ENCODE measurements at places on chromosomes 11 and 22.

GRCh38 chr11:19357943-19358342 is 117.2 kb upstream of the E2F8 start:
- no peak for DNase-seq

DNA sequence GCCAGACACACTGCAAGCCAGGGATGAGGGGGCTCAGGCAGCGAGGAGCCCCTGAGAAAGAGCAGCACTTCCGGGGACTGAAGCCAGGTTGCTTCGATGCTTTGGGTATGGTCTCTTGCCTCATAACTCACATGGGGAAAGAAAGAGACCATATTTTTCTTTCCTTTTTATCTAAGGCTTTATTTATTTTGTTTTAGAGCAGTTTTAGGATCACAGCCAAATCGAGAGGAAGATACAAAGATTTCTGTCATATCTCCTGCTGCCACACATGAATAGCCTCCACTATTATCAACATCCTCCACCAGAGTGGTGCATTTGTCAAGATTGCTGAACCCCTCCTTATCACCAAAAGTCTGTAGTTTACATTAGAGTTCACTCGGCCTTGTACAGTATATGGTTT is 24.3 kb upstream of the ADSL start:
- no peak for DNase-seq

- DNase-seq, result no peak
Observed at GRCh38 chr11:119975561-119976152, 162.3 kb downstream of the TRIM29 start.

DNA sequence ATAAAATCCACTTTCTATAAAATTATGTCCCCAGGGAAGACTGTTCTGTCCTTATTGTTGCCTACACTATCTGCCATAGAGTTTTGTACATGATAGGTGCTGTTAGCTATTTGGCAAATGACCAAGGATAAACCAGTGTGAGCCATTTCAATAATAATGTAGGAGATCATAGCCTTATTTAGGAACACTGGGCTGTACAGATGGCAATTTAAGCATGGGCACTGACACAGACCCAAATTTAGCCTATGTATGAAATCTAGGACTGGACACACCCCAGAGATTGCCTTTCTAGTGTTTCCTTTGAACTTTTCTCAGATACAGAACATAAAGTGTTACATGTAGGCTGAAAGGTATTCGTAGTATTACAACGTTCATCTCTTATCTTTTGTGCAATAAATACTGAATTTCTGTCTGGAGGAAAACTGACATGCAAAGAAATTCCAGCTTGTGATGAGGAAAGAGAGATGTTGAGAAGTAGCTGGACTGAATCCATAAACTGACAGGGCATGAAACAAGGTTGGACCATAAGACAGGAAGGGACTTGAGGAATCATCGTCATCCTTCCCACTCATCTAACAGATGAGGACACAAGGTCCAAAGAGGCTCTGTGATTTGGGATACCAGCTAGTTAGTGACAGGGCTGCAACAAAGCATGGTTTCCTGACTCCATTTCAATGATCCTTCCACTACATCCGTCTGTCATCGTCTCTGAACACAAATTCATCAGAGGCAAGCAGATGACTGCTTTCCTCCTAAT is 60.3 kb downstream of the TMPRSS5 start:
- DNase-seq, result no peak

- peak; percentile 54 for DNase-seq
Observed at GRCh38 chr11:71383461-71383860, 64.7 kb downstream of the DHCR7 start.

GRCh38 chr11:59730896-59731565 is 17.4 kb upstream of the OR10V1 start:
- DNase-seq, result no peak

GRCh38 chr22:26295563-26296126 is 126.4 kb downstream of the SEZ6L start:
- DNase-seq, result no peak

DNA sequence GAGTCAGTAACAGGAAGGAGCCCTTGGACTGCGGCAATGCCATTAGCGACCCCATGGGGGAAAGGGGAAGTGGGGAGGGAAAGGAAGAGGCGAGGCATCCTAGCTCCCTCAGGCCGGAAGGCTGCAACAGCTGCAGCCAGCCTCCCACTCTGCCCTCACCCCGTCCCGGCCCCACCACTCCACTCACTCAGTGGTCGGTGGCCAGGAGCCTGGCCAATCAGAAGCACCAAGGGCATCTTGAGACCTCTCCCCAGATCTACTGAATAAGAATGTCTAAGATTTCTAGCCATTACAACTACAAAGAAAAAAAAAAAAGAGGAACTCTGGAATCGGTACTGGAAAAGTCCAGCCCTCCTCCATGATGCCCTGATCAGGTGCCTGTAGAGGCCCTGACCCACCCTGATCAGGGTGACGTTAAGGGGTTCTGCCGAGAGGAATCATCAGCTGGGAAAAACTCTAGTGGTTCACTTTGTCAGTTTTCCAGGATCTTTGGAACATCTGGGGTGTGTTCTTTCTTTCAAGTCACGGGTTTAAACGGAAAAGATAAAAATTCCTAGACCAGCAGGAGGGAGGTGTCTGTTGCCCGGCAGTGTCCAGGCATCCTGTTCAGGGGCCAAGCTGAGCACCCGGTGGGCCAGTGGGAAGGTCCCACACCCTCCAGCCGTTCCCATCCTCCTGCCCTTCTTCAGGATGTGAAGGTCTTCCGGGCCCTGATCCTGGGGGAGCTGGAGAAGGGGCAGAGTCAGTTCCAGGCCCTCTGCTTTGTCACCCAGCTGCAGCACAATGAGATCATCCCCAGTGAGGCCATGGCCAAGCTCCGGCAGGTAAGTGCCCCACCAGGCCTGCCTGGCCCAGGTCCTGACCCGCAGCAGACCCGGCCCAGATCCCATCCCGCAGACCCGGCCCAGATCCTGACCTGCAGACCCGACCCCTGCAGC is 14.4 kb downstream of the OAF start:
- no peak for DNase-seq

DNA sequence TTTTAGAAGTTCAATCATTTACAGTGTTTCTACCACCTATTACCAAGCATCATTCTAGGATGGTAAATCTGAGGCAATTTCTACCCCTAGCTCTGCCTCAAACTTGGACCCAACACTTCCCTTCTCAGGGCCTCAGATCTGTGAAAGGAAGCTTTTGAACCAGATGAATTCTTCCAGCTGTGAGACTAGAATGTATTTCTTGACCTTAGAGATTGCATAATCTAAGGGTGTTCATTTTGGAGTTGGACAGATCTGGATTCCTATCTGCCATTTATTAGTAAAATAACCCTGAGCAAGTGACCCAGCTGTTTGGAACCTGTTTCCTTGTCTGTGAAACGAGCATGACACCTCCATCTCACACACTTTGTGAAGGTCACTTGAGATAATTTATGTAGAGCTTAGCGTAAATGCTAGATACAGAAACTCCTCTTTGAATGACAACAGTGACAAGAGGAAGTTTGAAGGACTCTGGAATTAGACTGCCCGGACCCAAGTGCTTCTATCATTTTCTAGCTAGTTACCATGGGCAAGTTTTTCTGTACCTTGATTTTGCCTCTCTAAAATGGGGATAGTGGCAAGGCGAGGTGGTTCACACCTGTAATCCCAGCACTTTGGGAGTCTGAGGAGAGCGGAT is 3.8 kb upstream of the INTS5 start:
- no peak for DNase-seq
